Peyer's patch (tissue), 4 donors: ENCODE measurements at places on chromosomes 11 and 22. TPM values are rescaled to one million over a fixed set of nuclear protein-coding genes. Genes with fewer than 3 reads are reported as not detected.

GRCh38 chr11:64234647-64235379 lies 429 bp downstream of the VEGFB start:
- H3K27me3 ChIP-seq = no peaks in the 10 kb centered on the region
- H3K4me3 ChIP-seq = peak overlapping the region; percentile 86
- peak overlapping the region; percentile 61 for H3K27ac ChIP-seq
- H3K4me1 ChIP-seq = peaks cover 60% of the 10 kb centered on the region

DNA sequence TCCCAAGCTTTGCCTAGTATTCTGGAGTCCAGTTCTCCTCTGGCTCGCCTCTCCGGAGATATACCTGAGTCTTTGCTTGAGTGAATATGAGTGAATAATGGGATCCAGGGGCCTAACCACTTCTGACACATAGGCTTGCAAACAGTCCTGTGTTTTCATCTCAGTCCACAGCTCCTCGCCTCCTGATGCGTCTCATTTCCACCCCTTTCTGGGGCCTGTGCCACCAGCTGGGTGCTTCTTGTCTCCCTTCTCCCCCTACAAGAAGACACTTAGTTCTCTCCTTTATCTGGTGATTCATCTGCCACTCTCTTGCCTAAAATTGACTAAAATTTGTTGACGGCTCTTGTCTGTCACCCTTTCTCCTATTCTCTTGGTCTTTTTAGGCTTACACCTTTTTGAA lies 44.6 kb downstream of the SFI1 start:
- no peak for DNase-seq
- peaks cover 1% of the 10 kb centered on the region for H3K36me3 ChIP-seq

- no peaks in the 10 kb centered on the region for H3K27me3 ChIP-seq
- no peaks in the 10 kb centered on the region for H3K36me3 ChIP-seq
- H3K4me1 ChIP-seq = no peaks in the 10 kb centered on the region
- no peak for DNase-seq
- H3K4me3 ChIP-seq = no peak overlapping the region
Observed at GRCh38 chr11:45717526-45717925, 52.1 kb upstream of the CHST1 start.

- DNase-seq = no peak
- H3K4me3 ChIP-seq = no peak overlapping the region
- H3K27me3 ChIP-seq = no peaks in the 10 kb centered on the region
- H3K27ac ChIP-seq = no peak overlapping the region
Observed at GRCh38 chr11:9840460-9841004, 176.7 kb downstream of the SWAP70 start.

- no peaks in the 10 kb centered on the region for H3K27me3 ChIP-seq
- H3K36me3 ChIP-seq = peaks cover 41% of the 10 kb centered on the region
- H3K4me3 ChIP-seq = no peak overlapping the region
- no peaks in the 10 kb centered on the region for H3K4me1 ChIP-seq
- no peak overlapping the region for H3K27ac ChIP-seq
Observed at GRCh38 chr11:102226702-102227490, 90.4 kb upstream of the BIRC3 start.

DNA sequence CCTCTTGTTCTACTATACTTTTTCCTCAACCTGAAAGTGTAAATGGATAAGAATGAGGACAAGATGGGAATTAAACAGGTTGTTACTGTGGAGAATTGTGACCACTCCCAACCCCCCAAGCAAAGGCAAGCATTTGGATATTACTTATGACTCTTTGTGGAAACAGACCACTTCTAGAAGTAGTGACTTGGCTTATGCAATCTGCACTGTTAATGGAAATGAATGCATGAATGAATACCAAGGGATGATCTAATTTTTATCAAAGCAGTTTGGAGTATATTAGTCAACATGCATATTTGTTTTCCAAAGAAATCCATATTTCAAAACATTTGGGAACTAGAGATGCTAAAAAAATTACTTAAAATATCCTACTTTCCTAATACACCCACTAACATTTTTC lies 35.3 kb downstream of the AMOTL1 start:
- H3K36me3 ChIP-seq = no peaks in the 10 kb centered on the region
- H3K4me1 ChIP-seq = no peaks in the 10 kb centered on the region
- H3K27ac ChIP-seq = no peak overlapping the region
- DNase-seq = no peak
- no peaks in the 10 kb centered on the region for H3K27me3 ChIP-seq

- no peak overlapping the region for H3K4me3 ChIP-seq
- H3K36me3 ChIP-seq = no peaks in the 10 kb centered on the region
- no peak overlapping the region for H3K27ac ChIP-seq
- no peak for DNase-seq
- H3K27me3 ChIP-seq = no peaks in the 10 kb centered on the region
Observed at GRCh38 chr11:45530111-45530510, 135.3 kb downstream of the CHST1 start.

- H3K4me3 ChIP-seq = no peak overlapping the region
- no peaks in the 10 kb centered on the region for H3K36me3 ChIP-seq
- H3K27ac ChIP-seq = no peak overlapping the region
- no peaks in the 10 kb centered on the region for H3K4me1 ChIP-seq
- no peaks in the 10 kb centered on the region for H3K27me3 ChIP-seq
Observed at GRCh38 chr22:44192098-44192815, 11.5 kb downstream of the PARVG start.

DNA sequence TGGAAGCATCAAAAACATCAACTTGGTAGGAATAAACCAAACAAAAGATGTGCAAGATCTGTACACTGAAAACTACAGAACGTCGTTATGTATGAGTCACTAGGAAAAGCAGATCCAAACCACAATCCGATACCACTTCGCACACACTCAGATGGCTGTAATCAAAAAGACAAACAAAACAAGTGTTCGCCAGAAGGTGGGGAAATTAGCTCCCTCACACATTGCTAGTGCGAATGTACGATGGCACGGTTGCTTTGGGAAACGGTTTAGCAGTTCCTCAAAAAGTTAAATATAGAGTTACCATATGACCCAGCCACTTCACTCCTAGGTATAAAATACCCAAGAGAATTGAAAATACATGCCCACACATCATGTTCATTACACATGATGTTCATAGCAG lies 14.8 kb upstream of the CARD10 start:
- H3K4me1 ChIP-seq = peaks cover 5% of the 10 kb centered on the region
- DNase-seq = no peak
- H3K36me3 ChIP-seq = no peaks in the 10 kb centered on the region

- H3K36me3 ChIP-seq = no peaks in the 10 kb centered on the region
- DNase-seq = peak; percentile 67
- H3K4me1 ChIP-seq = no peaks in the 10 kb centered on the region
- peak overlapping the region; percentile 91 for H3K4me3 ChIP-seq
- no peaks in the 10 kb centered on the region for H3K27me3 ChIP-seq
- peak overlapping the region; percentile 86 for H3K27ac ChIP-seq
Observed at GRCh38 chr11:44950031-44950624, 555 bp downstream of the TP53I11 start.

TLCD5 gene
- 2.0 TPM for total RNA-seq

SLC22A9 gene
- not detected for total RNA-seq
